NCI-H2029 treated with DMSO at 0.1 percent for 48 hours (cell line): ENCODE measurements at places on chromosomes 5 and 9.

DNA sequence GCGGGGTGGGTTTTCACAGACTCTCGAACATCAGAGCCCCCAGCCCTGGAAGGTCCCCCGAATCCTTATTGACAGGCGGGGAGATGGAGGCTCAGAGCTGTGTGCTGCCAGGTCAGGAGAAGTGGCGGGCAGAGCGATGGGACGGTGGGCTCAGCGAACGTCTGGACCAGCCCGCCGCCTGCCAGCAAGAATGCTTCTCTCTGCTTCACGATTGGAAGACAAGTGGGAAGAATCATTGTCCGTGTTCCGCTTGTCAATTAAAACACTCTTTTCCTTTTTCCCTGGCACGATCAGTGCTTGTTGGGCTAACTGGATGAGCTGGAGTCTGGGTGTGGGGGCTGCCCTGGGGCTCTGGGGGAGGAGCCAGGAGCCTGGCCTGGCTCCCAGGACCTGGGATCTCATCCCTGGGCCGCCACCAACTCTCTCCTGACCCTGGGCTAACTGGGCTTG lies 1.6 kb downstream of the COL5A1 start:
- DNase-seq, result no peak

GRCh38 chr9:88775559-88775958 lies 215.7 kb upstream of the S1PR3 start:
- no peak for DNase-seq

- DNase-seq, result no peak
Observed at GRCh38 chr9:91839926-91840465, 110.0 kb downstream of the ROR2 start.

GRCh38 chr5:463952-464351 lies 21.0 kb downstream of the EXOC3 start:
- no peak for DNase-seq

DNA sequence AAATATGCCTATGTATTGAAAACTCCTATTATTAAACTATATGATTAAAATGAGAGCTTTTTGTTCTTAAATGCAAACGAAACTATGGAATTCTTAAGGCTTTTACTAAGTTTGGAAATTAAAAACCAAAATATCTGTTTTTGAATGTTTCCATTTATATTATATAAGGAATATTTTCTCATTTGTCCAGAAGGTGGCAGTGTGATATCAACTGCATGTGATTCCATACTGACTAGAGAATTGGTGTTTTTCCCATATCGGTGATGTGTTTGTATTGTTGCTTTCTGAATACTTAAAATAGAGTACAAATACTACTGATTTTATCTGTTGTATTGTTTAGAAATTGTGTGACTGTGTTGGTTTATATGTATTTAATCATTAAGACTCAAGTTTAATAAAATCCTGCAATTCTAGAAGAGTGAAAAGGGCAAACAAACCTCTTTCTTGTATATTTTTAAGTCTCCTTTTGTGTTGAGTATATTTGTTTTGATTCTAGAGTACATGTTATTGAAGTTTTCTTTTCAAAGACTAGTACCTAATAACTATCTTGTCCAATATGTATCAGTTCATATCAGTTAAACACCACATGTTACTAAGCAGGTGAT lies 320.8 kb downstream of the CCDC171 start:
- peak; percentile 25 for DNase-seq

- peak; percentile 37 for DNase-seq
Observed at GRCh38 chr5:124285071-124285470, 461.4 kb downstream of the ZNF608 start.

GRCh38 chr9:128341435-128341849 lies 1.1 kb downstream of the SLC27A4 start:
- peak; percentile 55 for DNase-seq

DNA sequence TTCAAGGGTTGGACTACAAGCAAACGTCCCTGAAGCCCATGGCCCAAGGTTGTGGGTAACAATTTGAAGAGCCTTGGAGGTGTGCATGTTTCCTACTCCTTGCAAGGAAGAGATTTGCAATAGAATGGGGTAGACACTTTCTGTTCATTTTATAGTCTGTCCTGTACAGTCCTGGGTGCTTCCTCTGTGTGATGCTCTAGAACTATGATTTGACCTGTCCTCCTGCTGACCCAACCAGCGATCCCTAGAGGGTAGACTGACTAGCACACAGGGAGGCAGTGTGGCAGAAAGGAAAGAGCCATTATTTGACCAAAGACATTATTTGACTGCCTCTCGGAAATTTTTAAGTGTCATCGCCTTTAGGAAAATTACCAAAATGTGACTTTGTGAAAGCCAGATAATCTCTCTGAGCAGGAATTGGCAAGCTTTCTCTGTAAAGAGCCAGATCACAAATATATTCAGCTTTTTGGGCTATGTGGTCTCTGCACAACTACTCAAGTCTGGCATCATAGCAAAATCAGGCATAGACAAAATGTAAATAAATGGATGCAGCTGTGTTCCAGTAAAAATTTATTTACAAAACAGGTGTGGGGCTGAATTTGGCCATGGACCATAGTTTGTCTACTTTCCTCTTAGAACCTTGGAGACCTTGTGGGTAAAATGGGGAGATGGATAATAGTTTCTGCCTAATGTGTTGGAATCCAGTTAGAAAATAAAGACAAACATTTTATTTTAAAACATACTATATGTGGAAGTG lies 106.8 kb downstream of the DMRT2 start:
- no peak for DNase-seq

GRCh38 chr9:99823681-99824377 lies 2.1 kb downstream of the NR4A3 start:
- no peak for DNase-seq

DNA sequence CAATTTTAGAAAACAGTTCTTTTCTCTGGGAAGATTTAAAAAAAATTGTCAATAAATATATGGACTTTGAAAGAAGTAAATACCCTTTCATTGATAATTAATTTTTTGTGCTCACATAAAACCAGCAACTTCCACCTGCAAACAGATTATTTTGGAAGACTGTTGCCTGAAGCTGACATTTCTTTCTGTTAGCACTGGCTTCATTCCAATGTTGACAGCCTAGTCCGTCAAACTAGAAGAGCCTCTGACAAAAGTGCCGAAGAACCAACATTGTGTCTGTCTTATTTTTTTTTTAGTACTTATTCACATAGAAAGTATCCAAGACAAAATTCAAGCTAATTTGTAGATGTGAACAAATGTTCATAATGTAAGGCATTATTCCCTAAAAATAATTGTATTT lies 108.6 kb upstream of the TMEM161B start:
- no peak for DNase-seq

- peak; percentile 26 for DNase-seq
Observed at GRCh38 chr9:85172001-85172978, 502.8 kb downstream of the NTRK2 start.

GRCh38 chr9:70557661-70558369 lies 143.4 kb upstream of the KLF9 start:
- no peak for DNase-seq

- no peak for DNase-seq
Observed at GRCh38 chr5:111774525-111774924, 17.5 kb upstream of the NREP start.

DNA sequence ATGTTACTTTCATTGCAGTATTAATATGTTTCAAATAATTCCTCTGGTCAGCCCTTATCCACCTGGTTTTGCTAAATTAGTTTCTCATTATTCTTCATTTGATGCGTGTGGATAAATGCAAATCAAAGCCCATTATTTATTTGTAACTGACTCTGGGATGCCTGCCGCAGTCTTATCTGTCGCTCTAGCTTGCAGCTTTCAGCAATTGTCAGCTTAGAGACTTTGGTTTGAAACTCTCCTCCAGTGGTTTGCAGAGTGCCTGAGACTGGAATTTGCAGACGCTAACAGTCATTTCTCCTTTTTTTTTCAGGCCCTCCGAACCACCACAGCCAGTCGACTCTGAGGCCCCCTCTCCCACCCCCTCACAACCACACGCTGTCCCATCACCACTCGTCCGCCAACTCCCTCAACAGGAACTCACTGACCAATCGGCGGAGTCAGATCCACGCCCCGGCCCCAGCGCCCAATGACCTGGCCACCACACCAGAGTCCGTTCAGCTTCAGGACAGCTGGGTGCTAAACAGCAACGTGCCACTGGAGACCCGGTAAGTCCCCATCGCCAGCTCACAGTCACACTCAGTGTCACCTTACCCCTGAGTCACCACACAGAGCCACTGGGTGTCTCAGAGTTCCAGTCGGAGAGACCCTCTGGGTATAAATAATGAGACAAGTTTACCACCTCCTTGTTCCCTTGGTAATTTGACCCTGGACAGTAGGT lies 339.0 kb upstream of the WWC1 start:
- no peak for DNase-seq

DNA sequence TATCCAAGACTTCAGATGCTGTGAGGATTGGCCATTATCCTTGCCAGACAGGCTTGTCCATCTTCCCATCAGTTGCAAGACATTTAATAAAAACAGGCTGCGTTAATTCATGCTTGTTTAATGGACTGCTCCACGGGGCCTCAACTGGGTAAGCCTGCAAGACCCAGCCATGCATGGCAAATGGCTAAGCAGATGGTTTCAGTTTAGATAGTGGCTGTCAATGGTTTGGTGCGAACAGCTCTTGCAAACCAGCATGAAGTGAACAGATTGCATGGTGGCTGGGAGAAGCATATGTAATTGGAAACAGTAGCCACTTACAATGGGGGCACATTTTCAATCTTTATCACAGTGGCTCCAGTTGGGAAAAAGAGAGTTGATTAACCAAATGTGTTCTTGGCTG lies 628.2 kb upstream of the KLF4 start:
- DNase-seq, result no peak

DNA sequence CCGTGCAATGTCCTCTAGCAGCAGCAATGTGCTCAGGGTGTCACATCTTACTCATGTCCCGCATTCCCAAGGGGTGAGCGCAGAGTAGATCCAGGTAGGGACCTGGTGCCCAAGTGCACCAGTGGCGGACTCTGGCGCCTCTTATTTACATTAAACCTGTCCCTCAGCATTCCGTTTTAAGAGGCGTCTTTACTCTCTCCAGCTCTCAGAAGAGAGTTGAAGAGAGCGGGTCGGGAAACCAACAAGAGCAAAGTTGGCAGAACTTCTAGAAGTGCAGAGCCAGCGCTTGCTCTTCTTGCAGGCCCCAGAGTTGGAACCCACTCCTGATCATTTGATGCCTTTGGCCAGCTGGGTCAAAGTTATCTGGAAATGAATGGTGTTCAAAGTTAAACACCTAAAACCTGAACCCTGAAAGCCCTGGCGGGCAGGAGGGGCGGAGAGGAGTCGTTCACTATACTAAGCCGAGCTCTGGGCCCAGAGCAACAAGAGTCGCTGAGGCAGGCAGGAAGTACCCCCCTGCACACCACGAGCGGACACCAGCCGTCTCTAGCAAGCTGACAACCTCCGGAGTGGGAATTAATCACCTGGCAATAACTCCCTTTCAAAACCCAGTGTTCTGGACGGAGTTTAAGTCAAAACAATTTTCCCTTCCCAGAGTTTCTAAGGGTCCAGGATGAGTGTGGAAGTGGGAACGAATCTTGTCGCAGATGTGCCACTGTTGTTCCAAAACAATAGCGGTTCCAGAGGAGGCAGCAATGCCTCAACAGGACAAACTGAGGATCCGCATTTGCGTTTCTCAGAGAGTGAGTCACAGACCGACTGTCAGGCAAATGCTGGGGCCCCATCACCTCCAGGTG lies 122.8 kb downstream of the TMEM161B start:
- no peak for DNase-seq

DNA sequence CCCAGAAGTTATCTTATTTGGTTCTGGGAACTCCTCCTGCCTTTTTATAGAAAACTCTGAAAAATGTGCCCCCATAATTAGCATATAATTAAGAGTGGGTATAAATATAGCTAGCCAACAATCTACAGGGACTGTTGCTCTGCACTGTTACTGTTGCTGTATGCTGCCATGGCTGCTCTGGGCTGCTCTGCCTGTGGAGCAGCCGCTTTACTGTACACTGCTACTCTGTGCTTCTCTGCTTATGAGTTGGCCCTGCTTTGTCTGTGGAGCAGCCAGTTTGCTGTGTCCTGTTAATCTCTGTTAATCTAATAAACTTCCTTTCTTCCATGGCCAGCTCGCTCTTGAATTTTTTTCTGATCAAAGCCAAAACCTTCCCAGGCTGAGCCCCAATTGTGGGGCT lies 2244.0 kb upstream of the ACO1 start:
- no peak for DNase-seq

DNA sequence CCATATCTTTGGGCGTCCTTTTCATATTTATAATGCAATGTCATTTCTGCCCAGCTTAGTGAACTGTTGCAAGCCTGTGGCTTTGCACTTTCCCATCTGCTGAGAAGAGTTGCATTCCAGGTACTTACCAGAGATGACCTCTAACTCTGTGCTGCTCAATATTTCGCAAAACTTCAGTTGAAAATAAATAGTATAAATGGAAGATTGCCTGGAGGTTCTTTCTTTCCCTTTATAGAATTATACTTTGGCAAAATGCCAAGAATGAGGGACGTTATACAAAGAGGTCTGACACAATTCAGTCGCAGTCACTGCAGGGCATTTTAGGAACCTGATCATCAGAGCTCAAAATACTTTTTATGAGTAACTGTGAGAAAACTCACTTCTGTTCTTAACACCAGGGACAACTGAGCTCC lies 18.9 kb upstream of the VLDLR start:
- DNase-seq, result no peak

- DNase-seq, result peak; percentile 34
Observed at GRCh38 chr9:126719618-126720031, 85.2 kb upstream of the ZBTB43 start.

- no peak for DNase-seq
Observed at GRCh38 chr5:124692324-124692723, 54.1 kb downstream of the ZNF608 start.

GRCh38 chr5:96881511-96882115 lies 5.3 kb downstream of the ERAP2 start:
- no peak for DNase-seq

- no peak for DNase-seq
Observed at GRCh38 chr9:129582855-129583254, 38.0 kb downstream of the C9orf50 start.

DNA sequence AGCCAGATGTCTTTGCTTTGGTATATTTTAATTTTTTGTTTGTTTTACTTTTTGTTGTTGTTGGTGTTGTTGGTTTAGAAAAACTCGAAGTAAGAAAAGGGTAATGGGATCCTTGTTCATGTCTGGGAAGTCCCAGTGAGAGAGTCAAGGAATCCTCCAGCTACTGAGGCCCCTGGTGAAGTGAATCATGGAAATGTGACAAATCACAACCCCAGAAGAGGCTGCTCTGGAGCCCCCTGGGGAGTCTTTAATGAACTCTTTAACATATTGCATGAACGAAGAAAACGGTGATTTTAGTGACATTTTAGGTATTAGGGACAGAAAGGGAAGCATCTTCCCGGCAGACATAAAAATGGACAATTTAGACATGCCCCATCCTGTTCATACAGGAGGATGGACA lies 41.3 kb downstream of the TMEM174 start:
- no peak for DNase-seq
